ENCODE measurements at places on chromosomes 3 and 15.

- no peak for DNase-seq
Measured at GRCh38 chr15:89377842-89378295, 43.2 kb upstream of the POLG start.

DNA sequence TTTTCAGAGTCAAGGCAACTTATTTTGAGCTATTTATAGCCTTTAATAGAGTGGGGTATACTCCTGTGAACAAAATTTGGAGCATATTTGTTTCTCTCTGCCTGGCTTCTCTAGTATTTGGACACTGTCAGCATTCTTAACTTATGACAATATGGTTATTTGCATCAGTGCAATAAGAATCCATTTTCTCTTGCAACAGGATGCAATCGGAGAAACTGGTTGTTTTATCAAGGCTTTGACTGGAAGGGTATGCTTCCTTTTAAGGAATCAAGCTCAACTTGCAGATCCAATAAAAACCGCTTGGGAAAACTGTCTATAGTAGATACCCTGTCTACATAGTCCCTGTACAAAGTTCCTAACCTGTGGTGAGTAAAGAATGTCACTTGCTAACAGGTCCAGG is 106.7 kb downstream of the DPH6 start:
- no peak for DNase-seq

DNA sequence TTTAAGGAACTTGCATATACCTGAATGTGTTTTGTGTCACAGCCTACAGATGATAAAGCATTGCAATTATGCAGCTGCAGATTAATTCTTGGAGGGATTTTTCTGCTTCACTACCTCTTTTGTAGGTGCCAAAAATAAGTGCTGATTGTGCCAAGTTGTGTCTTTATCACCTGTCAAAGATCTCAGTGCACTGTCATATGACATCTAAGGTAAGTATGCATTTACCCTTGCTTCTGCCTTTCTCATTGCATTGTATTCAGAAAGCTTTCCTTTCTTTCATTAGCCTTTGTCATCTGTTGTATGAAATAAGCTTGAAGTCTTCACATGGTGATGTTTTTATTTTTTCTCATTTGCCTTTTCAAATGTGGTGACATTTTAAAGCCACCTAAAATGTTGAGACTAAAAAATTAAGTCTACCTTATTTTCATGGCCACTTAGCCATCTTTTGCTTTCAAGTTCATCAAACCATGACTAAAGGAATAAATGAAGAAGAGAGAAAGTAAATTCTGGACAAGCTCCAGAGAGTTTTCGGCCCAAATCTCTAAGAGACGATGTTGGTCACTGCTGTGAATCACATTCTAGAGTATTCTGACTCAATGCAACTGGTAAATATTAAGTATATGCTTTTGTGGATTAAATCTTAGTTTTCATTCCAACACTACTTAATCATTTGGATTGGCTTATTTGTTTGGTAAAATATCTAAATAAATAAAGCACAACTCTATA is 381.8 kb upstream of the EPHA3 start:
- DNase-seq: no peak

GRCh38 chr3:101418851-101419250 is 94.2 kb downstream of the SENP7 start:
- DNase-seq: no peak

DNA sequence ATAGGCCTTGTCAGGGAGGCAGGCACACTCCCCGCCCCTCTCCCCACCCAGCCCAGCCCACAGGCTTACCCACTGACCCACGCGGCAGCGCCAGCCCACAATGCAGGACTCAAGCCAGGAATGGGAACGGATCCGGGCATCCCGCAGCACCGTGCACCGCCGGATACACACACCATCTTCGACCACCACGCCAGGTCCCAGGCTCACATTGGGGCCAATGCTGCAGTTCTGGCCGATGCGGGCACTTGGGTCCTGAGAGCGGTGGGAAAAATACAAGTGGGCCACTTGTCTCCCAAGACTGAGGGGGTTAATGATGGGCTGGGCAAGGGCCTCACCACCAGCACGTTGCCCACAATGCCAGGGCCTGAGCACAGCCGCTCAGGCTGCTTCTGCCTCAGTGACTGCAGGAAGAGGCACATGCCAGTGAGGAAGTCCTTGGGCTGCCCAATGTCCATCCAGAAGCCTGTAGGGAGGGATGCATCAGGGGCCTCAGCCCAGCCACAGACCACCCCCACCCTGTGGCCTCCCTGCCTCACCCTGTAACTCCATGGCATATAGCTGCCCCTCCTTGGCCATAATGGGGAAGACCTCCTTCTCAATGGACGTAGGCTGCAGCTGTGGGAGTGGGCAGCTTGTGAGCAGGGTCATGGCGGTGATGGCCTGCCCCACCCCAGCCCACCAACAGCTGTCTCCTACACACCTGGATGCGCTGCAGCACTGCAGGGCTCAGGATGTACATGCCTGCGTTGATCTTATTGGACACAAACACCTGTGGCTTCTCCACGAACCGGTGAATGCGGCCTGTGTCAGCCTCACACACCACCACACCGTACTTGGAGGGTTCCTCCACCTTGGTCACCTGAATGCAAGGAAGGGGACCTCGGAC is 1.6 kb downstream of the GMPPB start:
- peak; percentile 62 for DNase-seq

DNA sequence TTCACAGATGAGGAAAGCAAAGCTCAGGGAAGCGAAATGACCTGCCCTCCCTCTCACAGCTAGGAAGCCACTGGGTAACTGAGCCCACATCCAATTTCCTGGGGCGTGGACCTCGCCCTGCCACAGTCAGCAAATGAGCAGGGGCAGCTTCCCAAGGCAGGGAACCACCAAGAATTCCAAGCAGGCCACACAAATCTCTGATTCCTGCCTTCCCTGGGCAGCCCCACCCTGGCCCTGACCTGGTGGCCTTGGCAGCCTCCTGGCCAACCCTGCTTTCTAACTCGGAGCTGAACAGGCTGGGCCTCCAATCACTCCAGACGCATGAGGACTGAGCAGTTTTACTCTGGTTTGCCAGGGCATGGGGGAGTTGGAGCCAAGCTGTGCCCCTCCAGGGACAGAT is 203.7 kb upstream of the TLE3 start:
- no peak for DNase-seq
